ENCODE measurements at places on chromosomes 16 and 17.

GRCh38 chr17:61307905-61308886, 91.4 kb upstream of the TBX2 start:
- DNase-seq: peak; percentile 97

DNA sequence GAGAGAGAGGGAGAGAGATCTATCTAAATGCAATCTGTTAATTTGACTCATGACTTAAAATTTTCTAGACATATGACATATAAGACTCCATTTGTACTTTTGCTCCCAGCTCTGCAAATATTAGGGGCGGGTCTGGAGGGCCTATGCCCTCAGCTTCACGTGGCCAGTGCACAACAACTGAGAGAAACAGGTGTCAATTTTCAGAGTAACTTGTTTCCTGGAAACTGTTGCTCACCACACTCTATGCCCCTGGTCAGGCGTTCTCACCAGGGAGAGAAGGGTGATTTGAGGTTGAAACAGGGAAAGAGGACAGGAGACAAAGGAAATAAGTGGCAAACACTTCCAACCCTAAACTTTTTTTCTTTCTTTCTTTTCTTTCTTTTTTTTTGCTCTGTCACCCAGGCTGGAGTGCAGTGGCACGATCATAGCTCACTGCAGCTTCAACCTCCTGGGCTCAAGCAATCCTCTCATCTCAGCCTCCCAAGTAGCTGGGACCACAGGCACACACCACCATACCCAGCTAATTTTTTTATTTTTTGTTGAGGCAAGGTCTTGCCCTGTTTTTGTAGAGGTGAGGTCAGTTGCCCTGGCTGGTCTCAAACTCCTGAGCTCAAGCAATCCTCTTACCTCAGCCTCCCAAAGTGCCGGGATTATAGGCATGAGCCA, 270.0 kb downstream of the SLC39A11 start:
- DNase-seq: no peak

DNA sequence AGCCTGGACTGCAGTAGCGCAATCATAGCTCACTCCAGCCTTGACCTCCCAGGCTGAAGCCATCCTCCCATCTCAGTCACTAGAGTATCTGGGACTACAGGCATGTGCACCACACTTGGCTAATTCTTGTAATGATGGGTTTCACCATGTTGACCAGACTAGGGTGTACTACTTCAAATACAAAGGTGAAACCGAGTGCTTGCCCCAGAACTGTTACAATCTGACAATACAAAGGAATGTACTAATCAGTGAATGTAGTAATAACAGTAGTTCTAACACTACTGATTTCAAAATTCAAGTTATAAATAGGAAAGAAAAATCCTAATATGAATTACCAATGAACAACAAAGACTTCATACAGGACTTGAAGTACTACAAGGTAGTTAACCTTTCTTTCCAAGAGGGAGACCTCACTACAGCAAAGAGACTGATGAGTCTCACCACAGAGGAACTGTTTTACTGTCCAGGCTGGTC, 24.4 kb downstream of the CRK start:
- no peak for DNase-seq

DNA sequence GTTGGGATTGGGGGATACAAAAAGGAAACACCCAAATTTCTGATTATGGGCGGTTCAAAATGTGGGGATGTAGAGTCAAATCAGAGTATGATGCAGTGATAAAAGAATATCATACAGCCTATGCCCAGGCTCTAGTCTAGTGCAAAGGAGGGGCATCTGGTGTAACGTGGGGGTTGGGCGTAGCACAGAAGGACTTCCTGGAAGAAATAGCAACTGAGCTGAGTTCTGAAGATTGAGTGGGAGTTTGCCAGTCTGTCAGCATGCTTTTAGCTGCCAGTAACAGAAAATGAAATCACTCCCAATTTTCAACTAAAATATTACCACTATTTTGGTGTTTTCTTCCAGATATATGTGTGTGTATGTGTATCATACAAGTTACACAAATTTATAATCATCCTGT, 196.9 kb downstream of the SPECC1 start:
- no peak for DNase-seq

GRCh38 chr16:23110257-23110899, 38.9 kb downstream of the USP31 start:
- DNase-seq: no peak

GRCh38 chr17:72124438-72124775, 3.6 kb downstream of the SOX9 start:
- no peak for DNase-seq

- no peak for DNase-seq
Measured at GRCh38 chr16:78271981-78272380, 172.5 kb downstream of the WWOX start.

- peak; percentile 96 for DNase-seq
Measured at GRCh38 chr17:835263-835662, 53.1 kb downstream of the MRM3 start.

DNA sequence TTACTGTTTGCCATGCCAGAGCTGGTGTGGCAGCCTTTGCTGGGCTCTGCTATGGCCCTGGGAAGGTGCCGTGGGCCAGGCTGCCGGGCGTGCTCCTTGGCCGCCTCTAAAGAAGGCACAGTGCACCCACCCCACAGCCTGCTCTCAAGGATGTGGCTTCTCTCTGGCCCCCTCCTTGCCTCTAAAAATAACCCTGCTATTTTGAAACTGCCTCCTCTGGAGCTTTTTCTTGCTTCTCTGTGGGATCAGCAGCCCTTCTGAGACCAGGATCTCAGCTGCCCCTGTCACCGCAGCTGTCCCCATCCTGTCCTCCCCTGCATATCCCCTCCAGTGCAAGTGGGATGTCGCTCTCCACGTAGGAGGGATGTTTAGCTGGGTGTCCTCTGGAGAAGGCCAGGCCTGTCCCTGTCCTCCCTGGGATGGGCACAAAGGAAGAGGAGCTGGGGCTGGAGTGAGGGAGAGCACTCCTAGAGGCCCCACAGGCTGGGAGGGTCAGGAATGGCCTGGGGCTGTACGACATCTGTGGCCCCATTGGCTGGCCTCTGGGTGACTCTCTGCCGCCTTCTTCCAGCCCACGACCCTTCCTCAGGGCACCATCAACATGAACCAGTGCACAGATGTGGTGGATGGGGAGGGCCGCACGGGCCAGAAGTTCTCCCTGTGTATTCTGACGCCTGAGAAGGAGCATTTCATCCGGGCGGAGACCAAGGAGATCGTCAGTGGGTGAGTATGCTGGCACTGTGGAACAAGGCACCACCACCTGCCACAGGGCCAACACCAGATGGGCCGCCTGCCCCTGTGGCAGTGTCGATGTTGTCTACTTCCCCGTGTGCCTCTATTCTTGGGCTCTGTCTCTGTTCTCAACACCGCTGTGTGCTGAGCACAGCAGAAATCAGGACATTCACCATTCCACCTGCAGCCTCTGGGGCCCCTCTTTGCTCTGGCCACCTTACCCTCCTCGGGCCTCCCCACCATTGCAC, 79.7 kb downstream of the PLD6 start:
- no peak for DNase-seq

DNA sequence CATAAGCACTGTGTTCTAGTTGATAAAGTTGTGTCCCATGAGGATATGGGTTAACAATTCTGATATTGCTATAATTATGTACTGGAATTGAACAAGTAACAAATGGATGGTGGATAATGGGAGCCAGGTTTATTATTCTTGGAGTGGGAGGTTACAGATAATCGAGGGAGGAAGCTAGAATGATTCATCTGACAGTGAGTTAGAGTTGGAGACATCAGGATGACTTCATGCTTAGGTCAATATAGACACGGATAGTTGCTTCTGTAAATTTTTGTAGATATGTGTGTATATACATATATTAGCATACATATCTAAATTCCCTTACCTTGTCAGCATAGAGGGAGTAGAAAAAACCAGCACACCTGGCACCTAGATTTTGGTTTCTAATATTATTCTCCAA, 293.4 kb downstream of the SHISA9 start:
- DNase-seq: no peak

DNA sequence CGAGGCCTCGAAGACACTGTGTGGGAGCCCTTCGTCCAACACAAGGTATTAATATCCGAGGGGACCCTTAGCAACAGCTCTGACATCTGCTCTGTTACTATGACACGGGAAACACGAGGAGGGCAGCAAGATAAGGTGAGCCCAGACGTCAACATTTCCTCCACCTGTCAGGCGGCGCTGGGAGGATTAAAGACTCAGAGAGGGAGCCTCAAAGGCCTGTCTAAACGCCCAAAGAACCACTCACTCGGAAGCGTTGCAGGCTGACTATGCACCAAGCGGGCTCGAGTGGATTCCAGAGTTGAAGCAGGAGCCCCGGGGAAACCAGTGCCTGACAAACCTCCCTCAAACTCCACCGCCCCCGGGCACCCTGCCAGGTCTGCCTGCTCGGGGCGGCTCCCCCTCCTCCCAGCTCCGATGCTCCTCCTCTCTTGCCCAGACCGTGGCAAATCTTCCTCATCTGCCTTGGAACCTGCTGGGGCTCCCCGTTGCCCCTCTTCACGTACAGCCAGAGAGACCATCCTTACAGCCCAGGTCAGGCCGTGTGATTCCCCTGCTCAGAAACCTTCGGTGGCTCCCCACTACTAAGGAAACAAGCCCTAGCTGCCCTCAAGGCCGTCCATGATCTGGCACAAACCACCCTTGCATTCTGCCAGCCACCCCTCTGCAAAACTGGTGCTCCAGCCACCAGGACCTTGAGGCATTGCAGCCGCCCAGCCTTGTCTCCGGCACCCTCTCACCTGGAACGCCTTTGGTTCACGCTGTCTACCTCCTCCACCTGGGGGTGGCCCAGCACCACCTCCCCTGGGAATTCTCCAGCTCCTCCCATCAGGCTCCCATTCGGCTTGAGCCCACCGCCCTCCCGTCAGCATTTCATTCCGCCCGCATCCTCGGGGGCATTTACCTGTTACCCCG, 16.2 kb downstream of the RPH3AL start:
- no peak for DNase-seq

GRCh38 chr16:28951410-28951943, 740 bp downstream of the NFATC2IP start:
- DNase-seq: no peak

DNA sequence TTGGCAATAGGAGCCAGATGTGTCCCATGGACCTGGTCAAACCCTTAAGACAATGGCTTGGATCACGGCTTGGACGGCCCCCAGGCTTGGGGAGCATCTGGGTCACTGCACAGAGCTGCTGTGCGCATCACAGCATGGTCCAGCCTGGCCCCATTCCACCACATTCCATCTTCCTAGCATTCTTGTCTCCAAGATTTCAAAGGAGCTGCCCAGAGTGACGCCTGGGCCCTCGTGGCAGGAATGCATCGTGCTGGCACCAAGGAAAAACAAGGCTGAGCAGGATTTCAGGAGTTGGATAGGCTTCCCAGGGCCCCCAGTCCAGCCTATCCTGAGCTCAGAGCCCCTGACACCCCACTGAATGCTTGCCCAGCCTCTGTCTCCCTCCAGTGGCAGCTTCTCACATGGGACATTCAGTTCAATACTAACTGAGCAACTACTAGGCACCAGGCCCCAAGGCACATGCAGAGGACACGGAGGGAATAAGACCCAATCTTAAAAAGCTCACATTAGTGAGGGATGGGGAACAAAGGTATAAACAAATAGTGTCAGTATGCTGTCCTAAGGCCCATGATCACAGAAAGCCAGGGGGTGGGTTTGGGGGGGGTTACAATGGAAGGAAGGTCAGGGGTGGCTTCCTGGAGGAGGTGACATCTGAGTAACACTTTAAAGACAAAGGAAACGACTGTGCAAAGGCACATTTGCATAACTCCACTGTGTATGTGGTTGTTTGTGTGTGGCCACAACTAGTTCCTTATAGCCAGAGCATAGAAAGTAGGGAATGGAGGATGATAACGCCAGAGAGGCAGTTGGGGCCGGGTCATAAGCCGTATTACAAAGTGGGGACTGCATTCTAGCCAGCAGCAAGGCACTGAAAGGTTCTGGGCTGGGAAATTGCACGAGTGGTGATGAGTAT, 34.1 kb downstream of the TK2 start:
- no peak for DNase-seq

GRCh38 chr17:83200751-83201150, 121.3 kb downstream of the METRNL start:
- no peak for DNase-seq

DNA sequence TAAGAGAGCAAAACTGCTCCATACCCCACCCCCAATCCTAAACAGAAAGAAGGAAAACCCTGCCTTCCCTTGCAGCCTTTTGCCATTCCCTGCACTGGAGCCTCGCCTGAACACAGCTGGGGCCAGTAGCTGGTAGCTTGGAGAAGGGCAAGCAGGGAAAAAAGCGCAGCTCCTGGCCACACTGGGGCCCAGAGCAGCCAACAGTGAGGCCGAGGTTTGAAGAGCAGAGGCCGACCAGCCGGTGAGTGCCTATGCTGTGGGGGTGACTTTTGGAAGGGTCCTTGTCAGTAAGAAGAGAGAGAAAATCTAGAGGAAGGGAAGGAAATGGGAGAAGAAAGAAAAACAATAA, 3.2 kb upstream of the HOXB9 start:
- no peak for DNase-seq

DNA sequence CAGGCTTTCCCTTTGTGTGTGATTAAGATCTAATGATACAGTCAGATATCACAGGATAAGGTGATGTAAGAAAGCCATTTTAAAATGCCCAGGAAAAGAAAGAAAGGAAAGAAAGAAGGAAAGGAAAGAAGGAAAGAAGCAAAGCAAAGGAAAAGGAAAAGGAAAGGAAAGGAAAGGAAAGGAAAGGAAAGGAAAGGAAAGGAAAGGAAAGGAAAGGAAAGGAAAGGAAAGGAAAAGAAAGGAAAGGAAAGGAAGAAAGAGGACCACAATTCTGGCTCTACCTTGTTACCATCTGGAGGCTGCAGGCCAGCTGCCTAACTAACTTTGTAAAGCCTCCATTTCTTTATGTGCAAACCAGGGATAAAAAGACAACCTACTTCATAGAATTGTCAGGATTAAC, 131.6 kb downstream of the DYNLRB2 start:
- DNase-seq: no peak

GRCh38 chr17:38459567-38459966, 31.3 kb downstream of the ARHGAP23 start:
- no peak for DNase-seq

DNA sequence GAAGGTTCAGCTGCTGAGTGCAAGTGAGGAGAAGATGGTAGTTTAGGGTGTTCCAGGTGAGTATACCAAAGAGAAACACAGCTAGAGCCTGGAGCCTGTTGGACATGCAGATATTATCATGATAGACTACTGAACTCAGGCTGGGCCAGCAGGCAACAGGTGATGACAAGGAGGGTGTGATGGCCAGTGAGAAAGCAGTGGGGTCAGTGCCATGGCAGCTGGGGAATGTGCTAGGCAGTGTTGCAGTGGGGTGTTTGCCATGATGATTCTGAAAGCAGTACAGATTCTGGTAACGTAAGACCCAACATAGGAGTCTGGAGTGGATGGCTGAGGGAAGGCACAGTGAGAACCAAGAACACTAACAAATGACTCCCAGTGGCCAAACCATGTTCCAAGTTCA, 57.4 kb downstream of the SHISA6 start:
- DNase-seq: no peak

GRCh38 chr16:69917739-69918138, 33.4 kb upstream of the CLEC18A start:
- DNase-seq: peak; percentile 91

GRCh38 chr17:82000803-82001570, 21.7 kb downstream of the CENPX start:
- DNase-seq: no peak

GRCh38 chr16:11909653-11910545, 5.9 kb downstream of the GSPT1 start:
- DNase-seq: peak; percentile 72

GRCh38 chr16:48318630-48319029, 66.6 kb downstream of the SIAH1 start:
- DNase-seq: peak; percentile 14
